ENCODE measurements at places on chromosomes 1 and 21.

- DNase-seq, result no peak
These were observed 15.1 kb upstream of the CDC42BPA start for GRCh38 chr1:227333423-227333822.

- no peak for DNase-seq
These were observed 47.0 kb upstream of the PALMD start for GRCh38 chr1:99598738-99599411.

DNA sequence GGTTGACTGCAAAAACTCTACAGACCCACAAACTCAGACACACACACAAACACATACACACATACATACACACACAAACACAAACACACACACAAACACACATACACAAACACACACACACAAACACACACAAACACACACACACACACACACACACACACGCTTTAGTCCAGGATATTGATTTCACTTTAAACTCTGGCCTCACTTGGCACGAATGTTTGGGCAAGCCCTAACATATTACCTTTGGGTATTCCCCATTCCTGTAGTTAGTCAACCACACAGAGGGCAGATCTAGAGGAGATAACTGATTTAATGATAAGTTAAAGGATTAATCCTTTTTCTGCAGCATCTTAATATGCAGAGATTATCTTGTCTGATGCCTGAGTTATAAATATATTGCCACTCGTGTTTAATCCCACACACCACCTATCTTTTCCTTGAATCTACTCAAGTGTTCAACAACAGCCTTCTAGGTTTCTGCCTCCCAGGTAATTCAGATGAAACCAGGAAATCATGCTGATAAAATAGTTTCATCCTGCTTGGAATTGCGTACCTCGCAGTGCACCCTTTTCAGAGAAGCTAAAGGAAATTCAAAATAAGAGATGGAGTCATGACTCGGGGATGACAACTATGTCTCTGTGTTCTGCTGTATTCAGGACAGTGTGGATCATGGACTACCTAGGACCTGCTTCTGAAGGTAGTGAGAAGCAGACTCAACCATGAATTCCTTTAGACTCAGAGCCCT is 14.5 kb upstream of the RUNX1 start:
- DNase-seq, result no peak

DNA sequence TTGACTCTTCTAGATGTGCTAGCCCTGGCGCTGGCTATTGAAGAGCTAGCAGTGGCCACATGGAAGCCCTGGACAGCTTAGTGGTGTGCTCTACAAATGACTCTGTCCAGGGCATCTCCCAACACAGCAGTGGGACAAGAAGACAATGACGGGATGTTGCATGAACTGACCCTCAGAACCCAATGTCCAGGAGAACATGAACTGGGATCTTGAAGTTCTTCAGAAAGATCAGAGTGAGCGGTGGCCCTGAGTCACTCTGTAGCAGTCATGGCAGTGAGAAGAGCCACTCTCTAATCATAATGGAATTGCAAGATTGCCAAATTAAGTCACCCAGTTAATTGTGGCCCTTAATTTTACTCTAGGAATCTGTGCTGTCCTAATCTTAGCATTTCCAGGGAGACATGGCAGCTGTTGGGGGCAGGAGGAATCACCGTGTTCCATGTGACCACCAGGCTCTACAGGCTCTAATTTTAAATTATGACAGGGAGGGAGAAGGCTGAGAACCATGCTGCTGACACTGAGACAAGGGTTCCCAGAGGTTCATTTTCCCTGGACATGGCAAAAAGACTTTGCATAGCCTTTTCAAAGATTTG is 10.2 kb upstream of the OBSCN start:
- no peak for DNase-seq

DNA sequence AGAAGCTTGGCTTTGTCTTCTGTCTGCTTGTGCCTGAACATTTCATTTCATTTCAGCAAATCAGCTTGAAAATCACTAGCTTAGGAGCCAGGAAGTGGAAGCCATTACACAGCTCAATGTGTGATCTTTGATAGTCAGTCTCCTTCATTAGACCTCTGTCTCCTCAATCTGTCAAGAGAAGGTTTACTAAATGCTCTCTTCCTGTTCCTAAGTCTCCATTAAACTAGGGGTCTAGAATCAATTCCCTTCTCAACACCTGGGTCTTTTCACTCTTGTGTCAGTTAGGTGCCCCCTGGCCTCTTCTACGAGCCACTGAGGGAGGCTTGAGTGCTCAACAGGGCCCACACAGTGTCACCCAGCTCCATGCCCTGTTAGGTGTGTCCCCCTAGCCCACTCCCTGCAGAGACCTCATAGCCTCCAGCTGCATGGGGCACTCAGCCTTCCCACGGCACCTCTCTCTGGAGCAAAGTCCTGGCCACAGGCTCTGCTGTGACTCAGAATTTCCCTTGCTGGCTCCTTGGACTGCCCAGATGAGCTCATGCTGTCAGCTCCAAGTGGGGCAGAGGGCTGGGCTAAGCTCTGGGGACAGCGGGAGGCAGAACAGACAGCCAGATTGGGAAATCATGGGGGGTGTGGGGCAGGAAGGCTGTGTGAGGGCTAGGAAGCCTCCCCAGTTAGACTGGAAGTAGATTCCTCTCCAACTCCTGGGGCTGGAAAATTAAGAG is 115.7 kb upstream of the IPO9 start:
- peak; percentile 99 for DNase-seq

GRCh38 chr1:42945164-42945563 is 13.5 kb downstream of the SLC2A1 start:
- DNase-seq, result no peak

- DNase-seq, result no peak
These were observed 232.8 kb downstream of the CHRM3 start for GRCh38 chr1:239619190-239619589.

GRCh38 chr1:219910716-219911115 is 17.6 kb downstream of the SLC30A10 start:
- DNase-seq, result no peak

GRCh38 chr1:36971852-36972618 is 62.3 kb downstream of the GRIK3 start:
- no peak for DNase-seq

GRCh38 chr1:93751377-93752250 is 70.0 kb upstream of the BCAR3 start:
- no peak for DNase-seq

DNA sequence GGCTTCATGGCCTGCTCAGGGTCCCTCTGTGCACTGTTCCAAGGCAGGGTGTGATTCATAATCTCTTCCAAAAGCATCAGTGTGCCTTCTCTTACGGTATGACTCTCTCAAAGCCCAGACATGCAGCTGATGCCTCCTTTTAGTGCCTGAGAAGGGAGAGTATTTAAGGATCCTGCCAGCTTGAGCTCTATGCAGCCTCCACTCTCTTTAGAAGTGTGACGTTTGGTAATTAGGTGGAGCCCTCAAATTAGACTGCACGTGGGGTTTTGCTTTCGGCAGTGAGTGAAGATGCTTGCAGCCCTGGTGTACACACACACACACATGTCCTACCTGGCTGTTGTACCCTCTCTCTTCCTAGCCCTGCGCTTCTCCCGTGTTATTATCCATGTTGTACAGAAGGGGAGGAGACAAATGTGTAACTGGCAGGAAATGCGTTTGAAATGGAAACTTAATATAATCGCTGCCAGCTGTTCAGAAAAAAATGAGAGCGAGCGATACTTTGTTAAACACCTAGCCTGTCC is 2.6 kb upstream of the C1orf174 start:
- no peak for DNase-seq

- DNase-seq, result no peak
These were observed 277.1 kb downstream of the AJAP1 start for GRCh38 chr1:4931486-4931885.

GRCh38 chr1:1985375-1986050 is 18.1 kb downstream of the CFAP74 start:
- DNase-seq, result no peak

GRCh38 chr1:41776891-41777441 is 141.8 kb downstream of the HIVEP3 start:
- no peak for DNase-seq

DNA sequence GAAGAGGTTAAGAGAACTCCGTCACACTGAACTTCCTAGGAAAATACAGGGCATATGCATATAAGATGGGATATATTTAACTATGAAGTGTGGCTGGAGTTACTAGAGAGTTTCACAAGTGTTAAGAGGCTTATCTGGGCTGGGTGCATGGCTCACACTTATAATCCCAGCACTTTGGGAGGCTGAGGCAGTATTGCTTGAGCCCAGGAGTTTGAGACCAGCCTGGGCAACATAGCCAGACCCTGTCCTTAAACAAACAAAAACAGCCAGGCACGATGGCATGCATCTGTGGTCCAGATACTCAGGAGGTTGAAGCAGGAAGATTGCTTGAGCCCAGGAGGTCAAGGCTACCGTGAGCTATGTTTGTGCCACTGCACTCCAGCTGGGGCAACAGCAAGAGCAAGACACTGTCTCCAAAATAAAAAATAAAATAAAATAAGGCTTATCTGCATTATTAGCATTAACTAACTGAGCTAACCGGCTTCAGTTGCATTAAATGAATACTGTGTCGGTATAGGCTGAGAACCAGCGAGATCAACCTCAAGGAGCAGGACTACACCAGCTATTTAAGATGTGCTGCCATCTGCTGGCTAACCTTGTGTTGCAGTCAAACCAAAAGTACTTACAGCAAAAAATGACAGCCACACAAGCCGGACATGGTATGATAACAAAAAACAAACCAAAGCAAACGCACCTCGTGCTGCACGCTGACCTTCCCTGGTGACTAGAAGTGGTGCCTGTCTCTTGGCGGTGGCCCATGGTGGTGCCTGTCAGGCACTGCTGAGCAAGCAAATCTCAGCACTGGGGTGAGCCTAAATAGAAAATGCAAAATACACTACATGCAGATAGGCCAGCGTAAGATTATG is 19.7 kb upstream of the RBBP5 start:
- DNase-seq, result peak; percentile 68

GRCh38 chr1:5448486-5448885 is 543.7 kb downstream of the NPHP4 start:
- DNase-seq, result no peak

DNA sequence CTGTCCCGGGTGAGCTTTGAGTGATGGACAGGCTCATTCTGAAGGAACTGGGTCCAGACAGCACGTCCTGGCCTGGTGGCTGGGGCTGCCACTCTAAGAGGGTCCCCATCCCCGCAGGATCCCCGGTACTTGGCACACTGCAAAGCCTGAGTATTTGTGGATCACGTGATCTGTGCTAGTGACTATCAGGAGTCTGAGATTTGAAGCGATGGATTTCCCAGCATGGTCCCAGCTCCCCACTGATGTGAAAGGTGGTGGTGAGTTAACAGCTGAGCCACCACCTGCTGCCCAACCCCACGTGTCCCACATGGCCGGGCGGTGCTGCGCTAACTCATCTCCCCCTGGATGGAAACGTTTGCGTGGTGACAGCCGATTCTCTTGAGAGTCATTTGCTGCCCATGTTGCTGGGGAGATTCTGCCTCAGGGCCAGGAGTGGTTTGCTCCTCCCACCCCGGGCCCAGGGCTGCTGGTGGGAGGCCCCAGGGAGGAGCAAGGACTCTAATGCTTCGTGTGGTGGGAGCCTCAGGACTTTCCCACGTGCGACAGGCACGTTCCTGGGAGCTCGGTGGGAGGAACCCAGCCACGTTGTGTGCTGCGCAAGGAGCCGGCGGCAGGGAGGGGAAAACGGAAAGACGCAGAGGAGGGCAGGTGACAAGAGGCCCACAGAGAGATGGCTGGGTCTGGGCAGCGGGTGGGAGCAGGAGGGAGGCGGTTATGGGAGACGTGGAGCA is 15.1 kb downstream of the FAAP20 start:
- DNase-seq, result no peak

GRCh38 chr1:34914958-34915357 is 14.5 kb downstream of the DLGAP3 start:
- no peak for DNase-seq

GRCh38 chr1:17795836-17796645 is 40.9 kb downstream of the ACTL8 start:
- no peak for DNase-seq

GRCh38 chr1:247216261-247216660 is 39.6 kb upstream of the VN1R5 start:
- no peak for DNase-seq

DNA sequence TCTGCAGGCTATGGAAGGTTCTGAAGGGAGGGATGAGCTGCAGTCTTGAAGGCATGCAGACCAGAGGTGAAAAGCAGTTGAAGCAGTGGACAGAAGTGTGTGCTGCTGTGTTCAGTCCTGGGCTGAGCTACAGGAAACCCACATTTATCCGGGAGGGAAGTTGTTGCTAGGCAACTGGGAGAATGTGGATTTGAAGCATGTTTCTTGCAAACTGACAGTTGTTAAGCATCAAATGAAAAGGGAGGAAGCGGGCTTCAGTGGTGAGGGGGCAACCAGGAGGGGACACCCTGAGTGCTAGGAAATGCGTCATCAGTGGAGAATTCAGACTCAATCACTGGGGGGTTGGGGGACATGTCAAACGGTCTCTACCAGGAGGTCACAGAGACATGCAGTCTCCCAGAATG is 28.7 kb downstream of the ABCA4 start:
- no peak for DNase-seq

GRCh38 chr1:913491-914130 is 10.1 kb upstream of the SAMD11 start:
- no peak for DNase-seq

DNA sequence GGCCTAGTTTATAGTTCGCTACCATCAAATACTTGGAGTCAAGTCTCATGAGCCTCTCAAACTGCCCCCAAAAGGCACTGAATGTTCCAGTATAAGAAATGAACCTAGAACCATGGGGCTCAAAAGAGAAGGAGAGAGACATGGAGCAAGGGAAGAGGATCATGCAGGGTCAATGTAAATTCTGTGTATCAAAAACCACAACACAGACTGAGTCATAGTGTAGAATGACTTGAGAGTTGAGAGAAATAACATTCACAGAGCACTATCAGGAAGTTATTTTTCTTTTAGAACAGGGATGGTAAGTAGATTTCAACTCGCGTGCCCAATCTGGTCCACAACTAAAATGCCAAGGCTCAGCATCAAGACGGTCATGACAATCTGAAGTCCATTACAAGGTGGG is 59.8 kb downstream of the GNG12 start:
- DNase-seq, result peak; percentile 47

- no peak for DNase-seq
These were observed 22.7 kb upstream of the SYT6 start for GRCh38 chr1:114176366-114176765.

DNA sequence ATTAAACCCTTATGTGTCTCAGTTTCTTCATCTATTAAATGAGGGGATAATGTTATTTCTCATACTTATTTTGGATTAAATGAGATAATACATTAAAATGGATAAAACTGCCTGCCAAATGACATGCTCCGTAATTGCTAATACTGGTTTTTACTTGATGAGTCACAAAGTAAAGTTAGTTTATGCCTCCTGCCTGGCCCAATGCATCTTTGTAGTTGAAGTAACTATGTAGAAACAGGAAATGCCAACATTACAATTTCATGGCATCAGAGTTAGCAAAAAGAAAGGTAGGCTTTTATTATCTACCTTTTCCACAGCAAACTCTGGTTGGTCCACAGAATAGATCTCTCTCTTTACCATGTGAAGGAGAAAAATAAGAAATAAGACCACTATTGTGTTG is 214.5 kb downstream of the TBX15 start:
- DNase-seq, result no peak

DNA sequence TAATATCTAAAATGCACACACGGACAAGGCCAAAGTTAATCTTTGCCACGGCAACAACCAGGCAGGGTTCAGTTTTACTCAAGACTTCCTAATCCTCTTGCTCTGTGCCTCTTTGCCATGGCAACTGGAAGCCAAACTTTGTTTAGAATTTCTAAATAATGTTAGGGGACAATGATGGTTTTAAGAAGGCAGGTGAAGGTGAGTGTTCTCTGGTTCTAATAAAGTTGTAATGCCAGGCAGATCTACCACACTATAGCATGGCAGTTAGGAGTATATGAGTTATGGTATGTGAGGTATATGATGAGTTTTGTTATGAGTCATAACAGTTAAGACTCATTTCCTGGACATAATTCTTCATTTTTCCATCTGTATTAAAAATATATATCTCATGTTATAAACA is 2.7 kb downstream of the PTPRC start:
- peak; percentile 59 for DNase-seq
